Right cardiac atrium (tissue), 5 donors: ENCODE measurements at places on chromosomes 2 and 18. TPM values are rescaled to one million over a fixed set of nuclear protein-coding genes. Genes with fewer than 3 reads are reported as not detected.

The VSNL1 gene
- 39.3 TPM for total RNA-seq

The HK2 gene
- total RNA-seq = 2.0 TPM

The SLC20A1 gene
- 16.2 TPM for total RNA-seq

The ANKRD36B gene
- 8.5 TPM for total RNA-seq

The TRAF3IP1 gene
- 17.5 TPM for total RNA-seq

The FECH gene
- total RNA-seq = 30.6 TPM

GRCh38 chr2:239371726-239372686 lies 28.8 kb downstream of the HDAC4 start:
- no peak for DNase-seq

DNA sequence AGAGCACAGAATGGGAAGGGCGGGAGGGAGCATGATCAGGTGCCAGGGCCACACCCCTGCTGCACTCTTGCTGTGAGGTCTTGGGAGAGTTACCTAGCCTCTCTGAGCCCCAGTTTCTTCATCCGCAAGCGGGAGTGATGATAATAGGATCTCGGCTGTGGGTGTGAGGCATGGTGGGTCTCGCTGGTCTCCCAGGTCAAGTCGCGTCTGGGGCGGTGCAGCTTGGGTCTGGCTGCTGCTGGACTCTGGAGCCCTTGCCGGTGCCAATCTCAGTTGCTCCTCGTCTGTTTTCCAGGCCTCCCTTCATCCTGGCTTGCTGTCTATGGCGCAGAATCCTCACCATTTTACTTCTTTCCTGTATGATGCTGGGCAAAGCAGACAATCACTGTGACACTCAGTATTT lies 130.3 kb upstream of the RAB12 start:
- DNase-seq = no peak

GRCh38 chr2:184936761-184937160 lies 338.4 kb downstream of the ZNF804A start:
- no peak for DNase-seq

- no peak for DNase-seq
These were observed 95.5 kb upstream of the LRATD1 start for GRCh38 chr2:14536976-14537375.

- no peak for DNase-seq
These were observed 133.4 kb downstream of the STK39 start for GRCh38 chr2:168114040-168114439.
